H54 (cell line): ENCODE measurements at places on chromosomes 13 and 19.

DNA sequence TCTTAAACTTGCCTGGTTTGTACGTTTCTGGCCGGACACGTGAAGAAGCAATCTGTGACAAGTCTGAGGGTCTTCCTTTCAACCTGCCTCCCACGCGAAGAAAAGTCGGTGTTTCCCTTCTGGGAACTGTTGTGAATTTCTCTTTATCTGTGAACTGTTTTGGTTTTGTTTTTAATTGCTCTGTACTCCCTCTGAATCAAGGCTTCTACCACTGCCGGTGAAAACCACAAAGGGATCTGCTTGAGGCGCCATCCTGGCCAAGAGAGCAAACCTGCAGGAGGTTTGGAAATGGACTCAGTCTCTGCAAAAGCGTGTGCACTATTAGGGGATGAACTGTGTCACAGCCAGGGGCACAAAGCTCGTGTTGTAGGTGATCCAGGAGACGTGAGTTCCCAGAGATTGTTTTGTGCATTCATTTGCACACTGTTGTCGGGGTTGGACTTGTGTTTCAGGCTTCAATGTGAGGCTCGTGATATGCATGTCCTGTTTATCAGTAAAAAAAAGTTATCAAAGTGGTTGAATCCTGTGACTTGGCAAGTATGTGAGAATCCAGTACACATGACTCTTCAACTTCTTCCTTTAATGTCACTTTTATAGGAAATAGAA is 9.7 kb downstream of the SIGLEC8 start:
- DNase-seq = no peak

DNA sequence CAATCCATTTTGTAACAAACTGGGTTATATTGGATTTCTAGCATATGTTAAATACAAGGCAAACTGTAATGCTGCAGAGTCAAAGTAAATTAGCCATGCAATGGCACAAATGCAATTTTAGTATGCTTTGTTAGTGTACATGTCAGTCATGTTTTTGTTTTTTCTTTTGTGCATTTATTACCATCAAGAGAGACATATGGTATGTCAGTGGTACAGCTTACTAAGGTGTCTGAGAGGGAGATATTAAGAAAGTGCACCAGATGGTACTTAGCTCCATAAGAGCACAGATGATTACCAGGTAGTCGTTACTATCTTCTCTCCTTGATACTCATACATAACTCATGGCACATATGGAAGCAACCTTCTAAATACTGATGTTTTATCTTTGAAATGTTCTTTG is 550.3 kb downstream of the GPC5 start:
- DNase-seq = no peak

DNA sequence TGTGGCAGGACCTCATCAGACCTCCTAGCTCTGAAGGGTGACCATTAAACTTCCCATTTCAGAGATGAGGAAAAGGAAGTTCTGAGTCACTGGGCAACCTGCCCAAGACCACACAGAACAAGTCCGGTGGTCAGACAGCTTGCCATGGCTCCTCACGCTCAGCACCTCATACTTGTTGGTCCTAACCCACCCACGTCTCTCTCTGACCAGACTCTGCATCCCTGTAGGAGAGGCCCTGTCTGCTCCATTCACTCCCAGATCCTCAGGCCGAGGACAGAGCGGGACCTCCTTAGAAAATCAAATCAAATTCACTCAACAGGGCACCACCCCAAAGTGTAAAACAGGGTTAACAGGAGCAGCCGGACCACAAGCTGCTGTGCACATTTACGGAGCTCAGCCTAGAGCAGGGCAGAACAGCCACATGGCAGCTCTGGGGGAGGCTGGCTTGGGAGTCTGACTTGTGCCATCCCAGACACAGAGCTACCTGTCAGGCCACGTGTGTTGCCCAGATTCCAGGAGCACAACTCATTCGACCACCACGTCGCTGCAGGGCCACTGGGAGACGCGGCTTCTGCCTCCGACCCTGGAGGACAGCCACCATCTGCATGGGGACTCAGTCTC is 1.7 kb downstream of the MIER2 start:
- DNase-seq = peak; percentile 73

GRCh38 chr19:15557223-15557622 is 48.9 kb downstream of the CYP4F22 start:
- DNase-seq = no peak

DNA sequence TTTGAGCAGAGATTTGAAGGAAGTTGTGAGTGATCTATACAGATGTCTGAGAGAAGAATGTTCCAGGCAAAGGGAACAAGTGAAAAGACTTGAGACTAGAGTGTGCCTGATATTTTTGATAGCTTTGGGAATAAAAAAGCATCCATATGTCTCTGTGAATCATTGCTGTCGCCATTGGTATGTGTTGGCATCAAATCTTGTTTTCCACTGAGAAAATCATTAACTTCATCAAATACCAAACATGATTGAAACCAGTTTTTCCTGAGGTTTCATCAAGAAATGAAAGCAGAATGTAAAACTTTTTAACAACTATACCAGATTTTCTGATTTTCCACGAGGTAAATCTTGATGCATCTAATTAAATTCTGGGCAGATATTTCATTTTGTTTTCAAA is 862.6 kb downstream of the DIAPH3 start:
- DNase-seq = no peak

DNA sequence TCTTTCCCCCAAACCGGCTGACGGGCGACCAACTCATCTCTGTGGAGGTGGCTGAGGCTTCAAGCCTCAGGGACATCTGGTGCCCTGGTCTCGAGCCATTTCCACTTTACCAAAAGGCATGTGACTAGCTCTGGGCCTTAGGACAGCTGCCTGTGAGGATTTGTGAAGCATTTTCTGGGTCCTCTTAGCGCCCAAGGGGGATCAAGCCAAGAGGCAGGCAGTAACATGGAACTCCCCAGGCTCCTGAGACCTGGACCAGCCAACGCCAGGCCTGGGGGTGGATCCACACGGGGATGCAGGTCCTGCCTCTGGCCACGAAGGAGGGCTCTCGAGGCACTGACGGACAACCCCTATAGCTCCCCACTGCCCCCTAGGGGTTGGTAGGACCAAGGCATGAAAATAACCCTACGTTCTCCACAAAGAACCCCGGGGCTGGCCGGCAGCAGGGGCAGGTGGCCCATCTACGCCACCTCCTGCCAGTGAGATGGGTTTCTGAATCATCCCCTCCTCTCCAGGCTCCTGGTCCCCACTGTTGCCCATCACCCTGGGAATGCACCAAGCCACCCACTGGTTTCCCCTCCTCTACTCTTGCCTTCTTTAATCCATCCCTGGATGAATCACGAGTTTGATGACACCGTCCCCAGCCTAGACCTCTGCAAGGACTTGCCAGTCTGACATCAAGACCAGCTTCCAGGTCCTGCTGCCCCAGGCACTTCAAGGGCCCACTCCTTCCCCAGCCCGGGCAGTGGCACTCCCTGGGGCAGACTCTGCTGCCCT is 7.0 kb upstream of the MYDGF start:
- DNase-seq = peak; percentile 42

DNA sequence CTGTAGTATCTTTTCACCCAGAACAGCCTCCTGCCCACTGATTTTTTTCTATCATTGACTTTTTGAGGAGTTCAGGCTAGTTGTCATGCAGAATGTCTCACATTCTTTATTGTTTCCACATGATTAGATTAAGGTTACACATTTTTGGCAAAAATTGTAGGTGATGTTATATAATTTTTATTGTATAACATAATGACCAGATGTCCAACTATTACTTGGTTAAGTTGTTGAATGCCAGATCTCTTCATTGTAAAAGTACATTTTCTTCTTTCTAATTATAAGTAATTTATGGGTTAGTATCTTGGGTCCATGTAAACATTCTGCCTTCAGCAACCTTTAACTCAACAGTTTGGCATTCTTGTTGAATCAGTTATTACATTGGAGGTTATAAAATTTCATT is 138.4 kb downstream of the POSTN start:
- no peak for DNase-seq

DNA sequence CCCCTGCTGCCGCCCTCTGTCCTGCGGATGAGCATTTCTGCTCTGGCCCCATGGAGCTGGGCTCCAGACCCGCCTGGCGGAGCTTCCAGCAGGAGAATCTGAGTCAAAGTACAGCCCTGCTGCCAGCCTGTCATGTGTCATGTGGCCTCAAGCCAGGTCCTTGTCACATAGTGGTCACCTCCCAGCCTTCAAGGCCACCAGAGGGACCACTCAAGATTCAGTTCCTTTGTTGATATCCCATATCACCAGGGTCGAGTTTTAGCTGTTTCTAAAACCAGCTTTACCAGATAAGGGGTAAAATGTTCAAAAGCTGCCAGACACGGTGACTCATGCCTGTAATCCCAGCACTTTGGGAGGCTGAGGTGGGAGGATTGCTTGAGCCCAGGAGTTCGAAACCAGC is 13.4 kb downstream of the THOP1 start:
- peak; percentile 74 for DNase-seq

DNA sequence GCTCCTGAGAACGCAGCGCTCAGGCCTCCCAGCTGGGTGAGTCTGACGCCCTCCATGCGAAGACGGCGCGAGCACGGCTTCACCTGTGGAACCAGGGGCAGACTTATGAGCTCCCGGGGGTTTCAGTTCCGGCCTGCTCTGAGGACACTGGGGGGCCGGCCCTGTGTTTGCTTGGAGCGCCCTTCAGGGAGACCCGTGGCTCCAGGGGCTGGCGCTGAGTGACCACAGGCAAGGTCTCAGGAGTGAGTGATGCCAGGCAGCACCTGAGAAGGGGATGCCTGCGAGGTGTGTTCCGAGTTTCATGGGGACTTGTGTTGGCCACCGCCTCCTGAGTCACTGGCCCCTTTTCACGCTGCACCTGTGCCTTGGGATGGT is 4.5 kb downstream of the MCF2L start:
- no peak for DNase-seq

DNA sequence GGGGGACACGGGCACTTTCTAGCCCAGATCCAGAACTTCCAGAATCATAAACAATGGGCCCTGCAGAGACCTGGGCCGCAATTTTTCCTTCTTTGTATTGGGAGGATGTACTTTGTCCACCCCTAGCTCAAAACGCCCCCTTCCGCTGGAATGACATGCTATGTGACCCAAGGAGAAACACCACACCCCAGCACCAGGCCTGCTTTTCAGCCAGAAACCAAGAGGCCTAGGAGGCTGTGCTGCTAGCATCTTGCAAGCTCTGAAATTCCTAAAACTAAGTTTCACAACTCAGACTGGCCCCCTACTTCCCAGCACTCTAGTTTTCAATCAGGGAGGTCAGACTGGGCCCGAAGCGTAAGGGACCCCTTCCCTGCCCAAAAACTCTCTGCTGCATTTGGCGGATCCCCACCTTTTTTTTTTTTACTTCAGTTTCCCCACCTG is 538 bp downstream of the LSM4 start:
- no peak for DNase-seq

DNA sequence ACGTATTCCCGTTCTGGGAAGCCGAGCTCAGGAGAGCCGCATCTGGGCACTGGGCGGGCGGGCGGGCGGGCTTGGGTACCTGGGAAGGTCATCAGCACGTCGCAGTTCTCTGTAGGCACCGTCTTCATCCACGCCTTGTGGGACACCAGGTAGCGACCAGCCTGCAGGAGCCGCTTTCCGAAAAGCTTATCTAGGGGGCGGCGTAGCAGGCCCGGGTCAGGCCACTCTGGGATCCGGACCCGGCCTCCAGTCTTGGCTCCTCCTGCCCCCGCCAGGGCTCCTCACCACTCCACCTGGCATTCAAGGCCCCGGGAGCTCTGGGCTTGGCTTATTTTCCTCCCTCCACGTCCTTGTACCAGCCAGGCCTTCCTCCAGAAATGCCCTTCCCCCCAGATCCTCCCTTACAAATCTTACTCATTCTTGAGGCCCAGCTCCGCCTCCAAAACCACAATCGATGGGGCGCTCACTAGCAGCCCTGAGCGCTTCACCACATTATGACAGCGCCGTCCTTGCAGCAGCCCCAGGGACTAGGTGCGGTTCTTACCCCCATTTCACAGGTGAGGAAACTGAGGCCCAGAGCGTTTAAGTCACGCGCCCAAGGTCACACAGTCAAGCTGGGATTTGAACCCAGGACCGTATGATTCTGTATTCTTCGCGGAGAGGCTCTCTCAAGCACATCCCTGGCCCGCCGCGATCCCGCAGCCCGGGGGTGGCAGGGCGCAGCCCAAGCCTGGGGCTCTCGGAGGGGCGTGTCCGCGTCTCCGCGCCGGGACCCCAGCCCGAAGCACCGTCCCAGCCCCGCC is 843 bp downstream of the ANO8 start:
- peak; percentile 95 for DNase-seq

DNA sequence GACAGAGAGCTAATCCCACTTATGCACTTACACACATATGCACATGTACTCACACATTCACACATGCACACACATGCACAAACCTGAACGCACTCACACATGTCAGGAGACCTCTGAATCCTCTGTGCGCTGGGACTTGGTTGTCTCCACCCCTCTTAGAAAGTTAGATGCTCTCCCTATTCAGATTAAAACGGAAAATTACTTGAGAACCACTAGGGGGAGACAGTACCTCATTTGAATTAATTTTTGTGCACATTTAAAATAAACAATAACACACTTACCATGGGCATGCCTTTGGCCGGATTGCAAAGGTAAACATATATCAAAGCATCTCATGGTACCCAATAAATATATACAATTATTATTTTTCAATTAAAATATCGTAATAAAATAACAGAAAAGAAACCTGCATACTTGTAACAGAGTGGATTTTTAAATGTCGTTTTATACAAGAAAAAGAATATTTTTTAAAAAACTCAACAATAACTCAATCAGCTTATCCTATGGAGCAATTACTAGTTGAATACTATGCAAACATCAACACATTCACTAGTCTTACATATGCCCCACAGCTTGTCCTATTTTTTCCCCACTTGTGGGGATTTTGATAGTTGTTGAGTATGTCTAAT is 9.5 kb upstream of the LILRB4 start:
- peak; percentile 65 for DNase-seq

- DNase-seq = no peak
These were observed 15.0 kb downstream of the ZNF114 start for GRCh38 chr19:48284896-48285295.

- no peak for DNase-seq
These were observed 9.0 kb downstream of the NFIX start for GRCh38 chr19:13004273-13004672.

DNA sequence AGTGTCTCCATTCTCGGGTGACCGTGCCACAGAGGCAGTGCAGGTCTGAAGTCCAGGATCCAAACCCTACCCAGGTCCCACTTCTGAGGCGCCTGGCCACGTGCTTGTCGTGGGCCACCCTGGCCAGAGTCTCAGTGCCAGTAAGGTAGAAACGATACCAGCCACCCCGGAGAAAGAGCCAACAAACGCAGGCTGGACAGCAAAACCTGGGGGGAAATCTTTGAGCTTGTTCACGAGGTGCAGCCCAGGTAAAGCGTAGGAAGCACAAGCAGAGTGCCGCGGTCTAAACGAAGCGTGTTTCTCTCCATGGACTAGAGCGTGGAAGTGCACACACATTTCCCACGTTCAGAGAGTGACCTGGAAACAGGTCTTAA is 95.6 kb downstream of the ATP11A start:
- DNase-seq = no peak
